ENCODE measurements at places on chromosomes 12 and 14.

GRCh38 chr12:130992979-130993538, 39.4 kb downstream of the ADGRD1 start:
- no peak for DNase-seq

DNA sequence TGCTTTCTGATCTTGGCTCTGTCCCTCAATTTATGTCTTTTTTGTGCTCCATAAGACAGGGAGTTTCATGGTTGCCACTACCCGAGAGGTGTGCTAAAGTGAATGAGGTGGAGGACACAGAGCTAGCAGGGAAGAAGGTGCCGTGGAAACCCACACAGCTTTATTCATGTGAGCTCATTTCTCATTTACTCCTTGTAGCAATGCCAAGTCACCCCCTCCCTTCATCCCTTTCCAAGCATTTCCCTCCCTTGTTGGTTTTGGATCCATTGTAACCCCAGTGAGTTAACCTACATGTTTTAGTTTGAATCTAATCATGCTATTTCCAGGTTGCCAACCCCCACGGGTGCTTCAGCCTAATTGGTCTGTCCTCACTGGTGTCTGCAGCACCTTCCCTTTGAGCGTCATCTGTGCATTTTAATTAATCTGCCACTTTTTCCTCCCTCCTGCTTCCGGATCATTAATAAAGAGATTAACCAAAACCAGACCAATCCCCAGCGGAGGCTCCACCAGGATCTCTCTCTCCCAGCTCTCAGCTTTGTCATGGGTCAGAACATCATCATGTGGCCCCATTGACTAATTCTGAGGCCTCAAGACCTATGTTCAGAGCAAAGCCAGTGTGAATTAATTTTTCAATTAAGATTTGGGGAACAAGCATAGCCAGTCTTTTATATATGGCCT, 56.2 kb downstream of the NTF3 start:
- DNase-seq, result no peak

DNA sequence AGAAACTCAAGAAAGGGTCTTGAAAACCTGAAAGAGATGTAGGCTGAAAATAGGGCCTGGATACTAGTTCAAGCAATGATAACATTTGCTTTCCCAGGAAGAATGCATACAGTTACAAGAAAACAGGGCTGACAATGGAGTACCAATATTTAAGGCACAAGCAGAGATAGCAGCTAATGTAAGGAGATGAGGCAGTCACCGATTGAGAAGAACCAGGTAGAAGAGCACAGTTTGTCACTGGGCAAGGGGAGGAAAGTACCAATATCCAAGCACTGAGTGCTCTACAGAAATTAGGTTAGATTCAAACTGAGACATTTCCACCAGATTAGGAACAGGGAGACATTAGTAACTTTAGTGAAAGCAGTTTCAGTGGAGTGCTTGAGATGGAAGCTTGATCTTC, 19.9 kb downstream of the RPS6KA5 start:
- no peak for DNase-seq

DNA sequence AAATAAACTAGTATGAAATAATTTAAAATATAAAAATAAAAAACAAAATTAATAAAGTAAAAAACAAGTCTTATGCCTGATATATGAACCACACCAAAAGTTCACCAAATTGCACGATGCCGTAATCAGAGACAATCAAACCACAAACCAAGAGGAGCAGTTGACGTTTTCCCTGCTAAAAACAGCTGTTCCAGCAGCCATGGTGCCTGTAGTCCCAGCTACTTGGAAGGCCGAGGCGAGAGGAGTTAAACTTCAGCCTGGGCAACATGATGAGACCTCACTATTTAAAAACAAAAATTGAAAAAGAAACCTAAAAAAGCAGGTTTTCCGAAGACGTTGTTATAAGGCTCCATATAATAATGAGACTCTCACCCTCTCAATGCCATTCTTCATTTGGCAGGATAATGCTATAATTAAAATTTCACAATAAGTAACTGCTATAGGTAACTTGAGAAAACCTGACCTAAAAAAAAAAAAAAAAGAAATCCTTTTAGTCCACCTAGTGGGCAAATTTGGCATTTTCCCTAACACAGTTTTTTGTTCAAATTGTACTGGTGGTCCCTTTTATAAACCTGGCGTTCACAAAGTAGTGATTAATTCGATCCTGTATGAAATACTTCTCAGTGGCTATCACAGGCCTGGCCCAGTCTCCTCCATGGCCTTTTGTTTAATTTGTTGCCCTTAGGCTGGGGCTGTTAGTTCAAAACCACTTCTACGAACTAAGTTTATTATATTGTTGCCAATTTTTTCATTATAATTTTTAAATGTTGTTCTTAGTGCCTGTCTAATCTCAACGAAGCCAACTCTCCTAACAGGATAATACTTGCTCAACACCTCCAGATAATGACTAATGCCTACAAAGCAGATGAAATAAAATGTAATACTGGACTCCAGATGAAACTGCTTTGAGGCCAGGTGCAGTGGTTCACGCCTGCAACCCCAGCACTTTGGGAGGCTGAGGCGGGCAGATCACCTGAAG, 62.1 kb downstream of the TNFAIP2 start:
- DNase-seq, result peak; percentile 2

DNA sequence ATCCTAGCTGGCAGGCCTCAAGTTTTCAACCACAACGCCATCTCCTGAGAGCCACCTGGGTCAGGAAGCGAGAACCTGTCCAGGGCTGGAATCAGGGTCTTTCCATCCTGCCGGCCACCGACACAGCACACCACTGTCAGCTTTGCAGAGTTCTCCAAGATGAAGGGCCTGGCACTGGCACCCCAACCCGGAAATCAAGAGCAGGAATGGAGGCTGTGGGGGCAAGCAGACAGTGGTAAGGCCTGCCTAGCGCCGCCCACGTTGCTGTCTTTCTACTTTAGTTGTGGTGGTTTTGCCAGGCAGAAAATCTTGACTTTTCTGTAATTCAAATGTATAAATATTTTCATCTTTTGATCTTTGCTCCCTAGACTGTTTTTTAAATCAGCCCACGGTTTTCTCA, 90.7 kb downstream of the ITPK1 start:
- DNase-seq, result no peak

DNA sequence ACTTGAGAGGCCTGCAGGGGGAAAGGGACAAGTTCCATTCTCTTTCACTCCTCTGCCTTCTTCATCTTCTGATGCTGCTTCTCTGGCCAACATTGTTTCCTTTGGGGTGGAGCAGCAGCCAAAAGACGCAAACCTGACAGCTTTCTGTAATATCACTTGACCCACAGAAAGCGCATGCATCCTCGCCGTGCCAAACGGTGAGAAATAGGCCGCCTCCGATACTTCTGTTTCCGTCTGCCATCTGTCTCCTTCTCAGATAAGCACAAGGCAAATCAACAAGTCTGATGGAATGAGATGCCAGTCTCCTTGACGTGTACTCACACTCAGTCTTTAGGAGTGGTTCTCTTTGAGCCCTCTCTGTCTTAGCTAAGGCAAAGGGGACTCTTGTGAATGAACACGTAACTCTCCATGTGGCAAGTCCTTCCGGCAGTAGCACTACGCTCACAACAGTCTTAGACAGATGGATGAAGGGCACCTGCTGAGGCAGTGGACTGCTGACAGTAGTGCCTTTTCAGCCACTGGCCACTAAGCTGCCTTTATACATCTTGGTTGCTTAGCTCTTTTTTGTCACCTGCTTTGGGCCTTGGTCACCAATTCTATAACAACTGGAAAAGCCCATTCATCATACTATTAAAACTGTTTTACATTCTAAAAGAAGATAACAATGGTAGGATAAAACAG, 214.1 kb downstream of the FBXL14 start:
- DNase-seq, result no peak

DNA sequence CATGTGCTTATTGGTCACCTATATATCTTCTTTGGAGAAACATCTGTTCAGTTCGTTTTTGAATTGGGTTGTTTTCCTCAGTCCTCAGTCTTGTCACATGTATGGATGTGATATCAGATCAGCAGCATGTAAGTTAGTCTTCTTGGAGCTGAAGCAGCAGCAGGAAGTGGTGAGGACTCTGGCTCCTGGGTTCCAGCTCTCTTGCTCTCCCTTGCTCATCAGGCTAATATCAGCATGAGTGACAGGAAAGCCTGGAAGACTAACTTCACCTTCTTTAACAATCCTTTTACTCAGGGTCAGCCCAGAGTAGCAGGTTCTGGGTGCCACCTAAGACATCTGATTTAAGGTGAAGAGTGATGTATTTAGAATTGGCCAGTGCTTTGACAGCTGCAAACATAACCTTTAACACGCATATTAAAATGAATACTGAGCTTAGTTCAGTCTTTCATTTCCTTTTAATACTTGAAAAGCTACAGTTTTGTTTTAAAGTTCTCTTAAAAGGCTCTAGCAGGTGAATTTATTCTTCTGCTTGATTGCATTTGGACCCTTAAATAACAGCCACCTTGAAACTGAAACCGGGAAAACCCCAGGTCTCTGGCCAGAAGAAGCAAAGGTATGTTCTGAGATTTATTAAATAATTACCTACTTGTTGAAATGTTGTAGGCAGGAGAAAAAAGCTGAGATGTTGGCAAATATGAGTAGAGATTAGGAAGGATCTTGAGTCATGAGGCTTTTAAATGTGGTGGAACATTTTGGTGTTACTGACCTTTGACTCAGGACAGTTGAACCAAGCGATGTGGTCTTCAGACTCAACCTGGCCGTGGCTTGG, 54.3 kb downstream of the DRAM1 start:
- no peak for DNase-seq

- no peak for DNase-seq
These were observed 64.8 kb downstream of the PPP2R5C start for GRCh38 chr14:101826351-101826750.

DNA sequence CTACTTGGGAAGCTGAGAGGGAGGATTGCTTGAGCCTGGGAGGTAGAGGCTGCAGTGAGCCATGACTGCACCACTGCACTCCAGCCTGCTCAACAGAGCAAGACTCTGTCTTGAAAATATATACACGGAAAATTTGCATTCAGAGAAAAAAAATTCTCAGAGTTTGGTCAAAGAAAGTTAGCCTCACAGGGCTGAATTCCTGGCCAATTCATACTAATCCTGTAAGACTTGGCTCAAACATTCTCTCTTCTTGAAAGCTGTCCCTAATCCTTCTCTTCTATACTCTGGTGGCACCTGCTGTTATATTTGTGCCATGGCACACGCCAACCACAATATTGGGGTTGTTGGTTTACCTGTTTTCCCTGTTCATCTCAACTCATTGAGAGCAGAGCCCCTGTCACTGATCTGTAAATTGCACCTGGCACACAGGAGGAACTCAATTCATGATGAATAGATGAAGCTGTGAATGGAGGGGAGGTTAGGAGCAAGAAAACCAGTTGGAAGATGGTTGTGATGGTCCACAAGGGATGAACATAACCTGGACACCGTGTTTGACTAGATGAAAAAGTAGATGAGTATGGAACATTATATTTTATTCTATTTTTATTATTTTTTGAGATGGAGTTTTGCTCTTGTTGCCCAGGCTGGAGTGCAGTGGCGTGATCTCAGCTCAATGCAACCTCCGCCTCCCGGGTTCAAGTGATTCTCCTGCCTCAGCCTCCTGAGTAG, 36.8 kb upstream of the SPTSSA start:
- no peak for DNase-seq

- no peak for DNase-seq
These were observed 19.0 kb upstream of the DRAM1 start for GRCh38 chr12:101858361-101858760.

DNA sequence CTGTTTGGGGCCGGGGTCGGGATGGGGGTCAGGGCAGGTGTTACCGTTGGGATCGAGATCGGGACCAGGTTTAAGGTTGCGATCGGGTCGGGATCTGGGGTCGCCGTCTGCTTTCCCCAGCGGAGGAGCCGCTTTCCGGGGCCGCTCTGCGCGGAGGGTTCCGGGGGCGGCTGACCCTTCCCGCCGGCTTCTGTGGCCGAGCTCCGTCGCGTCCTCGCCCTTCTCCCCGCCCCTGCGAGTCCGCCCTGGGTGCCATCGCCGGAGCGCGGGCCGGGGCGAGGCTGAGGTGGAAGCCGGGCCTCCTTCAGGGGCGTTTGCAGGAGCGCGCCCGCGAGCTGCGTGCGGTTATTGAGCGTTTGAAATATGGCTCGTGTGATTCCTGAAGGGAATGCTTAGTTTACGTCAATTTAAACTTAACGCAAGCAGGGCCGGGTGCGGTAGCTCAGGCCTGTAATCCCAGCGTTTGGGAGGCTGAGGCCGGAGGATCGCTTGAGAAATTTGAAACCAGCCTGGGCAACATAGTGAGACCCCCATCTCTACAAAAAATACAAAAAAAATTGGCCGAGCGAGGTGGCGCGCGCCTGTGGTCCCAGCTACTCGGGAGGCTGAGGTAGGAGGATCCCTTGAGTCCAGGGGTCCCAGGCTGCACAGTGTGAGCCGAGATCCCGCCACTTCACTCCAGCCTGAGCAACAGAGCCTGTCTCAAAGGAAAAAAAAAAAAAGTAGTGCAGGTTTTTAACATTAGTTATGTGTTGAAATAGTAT, 620 bp downstream of the PGAM5 start:
- no peak for DNase-seq

- no peak for DNase-seq
These were observed 328.8 kb downstream of the ADGRD1 start for GRCh38 chr12:131282292-131283080.

DNA sequence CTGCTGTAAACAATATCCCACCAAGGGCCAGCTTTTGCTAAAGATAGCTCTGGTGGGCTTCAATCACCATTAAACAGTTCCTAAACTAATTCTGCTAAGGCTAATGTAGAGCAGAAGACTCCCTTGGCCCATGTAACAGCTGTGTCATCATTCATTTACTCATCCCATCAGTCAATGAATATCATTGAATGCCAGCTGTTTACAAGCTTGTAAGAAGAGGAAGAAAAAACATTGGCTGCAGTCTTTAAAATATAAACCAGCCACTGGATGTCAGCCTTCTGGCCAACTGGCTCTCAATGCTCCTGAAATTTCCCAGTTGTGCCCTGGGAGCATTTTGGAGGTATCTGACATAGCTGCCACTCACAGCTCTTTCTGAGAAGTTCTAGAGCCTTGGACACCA, 18.0 kb upstream of the MAP3K9 start:
- no peak for DNase-seq

DNA sequence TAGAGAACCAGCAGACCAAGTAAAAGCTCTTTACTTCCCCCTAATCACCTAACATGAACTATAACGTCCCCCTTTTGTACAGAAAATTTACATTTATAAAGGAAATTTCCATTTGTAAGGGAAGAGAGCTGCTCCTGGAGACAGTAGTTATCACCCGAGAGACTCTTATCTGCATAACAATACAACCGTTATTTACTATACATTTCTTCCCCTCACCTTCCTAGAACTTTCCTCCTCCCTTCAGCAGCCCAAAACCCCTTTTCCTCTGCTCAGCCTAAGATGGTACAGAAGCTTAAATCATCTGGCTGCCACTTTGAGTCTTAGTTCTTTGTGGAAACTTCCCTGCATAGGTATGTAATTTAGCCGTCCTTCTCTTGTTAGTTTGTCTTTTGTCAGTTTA, 40.4 kb upstream of the ETV6 start:
- DNase-seq, result no peak
